ENCODE measurements at places on chromosomes 4 and X.

DNA sequence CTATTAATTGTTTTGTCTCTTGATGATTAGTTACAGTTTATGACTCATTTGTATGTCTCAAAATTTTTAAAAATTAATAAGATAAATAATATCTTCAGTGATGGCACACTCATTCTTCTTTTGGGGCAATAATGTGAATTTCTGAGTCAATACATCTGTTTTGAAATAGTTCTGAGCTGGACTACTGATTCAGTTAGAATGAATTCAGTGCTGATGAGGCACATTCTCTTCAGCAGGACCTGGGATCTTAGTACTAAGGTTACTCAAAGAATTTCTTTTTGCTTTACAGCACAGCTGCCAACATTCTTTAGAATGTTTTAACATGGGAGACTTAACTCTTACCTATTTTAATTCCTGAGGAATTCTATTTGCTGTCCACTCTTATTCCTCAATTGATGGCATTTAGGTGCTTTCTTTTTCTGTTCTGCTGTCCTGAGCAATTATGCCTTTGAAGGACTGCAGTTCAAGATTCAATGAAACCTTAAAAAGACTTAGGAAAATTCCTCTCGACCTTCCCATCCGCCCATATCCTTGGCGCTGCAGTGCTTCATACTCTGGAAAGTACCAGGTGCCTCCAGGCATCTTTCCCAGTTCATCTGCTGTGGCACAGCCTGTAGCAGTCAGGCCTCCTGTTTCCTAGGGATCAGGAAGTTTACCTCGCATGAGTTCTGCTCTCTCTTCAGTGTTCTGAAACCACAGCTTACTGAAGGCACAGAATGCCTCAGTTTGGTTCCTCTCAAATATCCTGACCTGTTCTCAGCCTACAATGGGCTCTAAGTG lies 213.7 kb downstream of the FSTL5 start:
- DNase-seq: no peak

GRCh38 chrX:47804315-47804714 lies 32.4 kb upstream of the ZNF81 start:
- DNase-seq: no peak

GRCh38 chr4:158863296-158863695 lies 94.5 kb downstream of the FNIP2 start:
- no peak for DNase-seq

DNA sequence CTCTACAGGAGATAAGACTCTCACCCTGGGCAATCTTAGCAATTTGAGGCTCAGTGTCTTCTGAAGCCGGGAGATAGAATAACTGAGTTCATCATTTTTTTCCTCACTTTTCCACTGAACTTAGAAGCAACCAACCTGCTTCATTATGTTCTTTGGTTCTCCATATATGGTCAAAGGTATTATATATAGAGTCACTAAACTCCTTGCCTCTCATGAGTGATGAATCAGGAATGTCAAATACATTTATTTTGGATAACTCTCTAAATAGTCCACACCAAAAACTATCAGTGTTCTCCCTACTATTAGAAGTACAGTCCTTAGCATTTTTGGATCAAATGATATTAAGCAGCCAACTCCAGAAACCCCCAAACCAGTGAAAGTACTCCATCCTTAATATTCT lies 421.5 kb upstream of the EPHA5 start:
- DNase-seq: no peak

- DNase-seq: no peak
These were observed 170.3 kb downstream of the TBX22 start for GRCh38 chrX:80184854-80185253.

GRCh38 chrX:13101441-13102139 lies 57.2 kb upstream of the FAM9C start:
- peak; percentile 57 for DNase-seq

GRCh38 chr4:96993560-96993959 lies 1149.7 kb downstream of the STPG2 start:
- peak; percentile 13 for DNase-seq

- DNase-seq: no peak
These were observed 5.6 kb downstream of the GAR1 start for GRCh38 chr4:109821185-109821584.

DNA sequence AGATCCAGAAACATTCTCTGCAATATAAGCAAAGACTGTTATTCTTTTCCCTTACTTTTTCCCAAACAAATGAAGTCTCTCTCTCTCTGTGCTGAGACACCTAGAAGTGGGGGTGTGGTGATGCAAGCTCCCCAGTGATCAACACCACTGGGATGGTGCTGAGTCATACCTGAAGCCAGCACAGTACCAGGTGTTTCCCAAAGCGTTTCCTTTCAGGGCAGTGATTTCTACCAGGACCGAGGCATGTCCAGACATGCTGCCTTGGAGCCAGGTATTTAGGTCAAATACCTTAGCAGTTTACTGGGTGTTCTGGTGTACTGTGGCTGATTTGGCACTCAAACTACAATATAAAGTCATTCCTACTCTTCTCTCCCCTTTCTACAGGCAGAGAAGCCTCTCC lies 726.5 kb downstream of the FAM133A start:
- peak; percentile 63 for DNase-seq

DNA sequence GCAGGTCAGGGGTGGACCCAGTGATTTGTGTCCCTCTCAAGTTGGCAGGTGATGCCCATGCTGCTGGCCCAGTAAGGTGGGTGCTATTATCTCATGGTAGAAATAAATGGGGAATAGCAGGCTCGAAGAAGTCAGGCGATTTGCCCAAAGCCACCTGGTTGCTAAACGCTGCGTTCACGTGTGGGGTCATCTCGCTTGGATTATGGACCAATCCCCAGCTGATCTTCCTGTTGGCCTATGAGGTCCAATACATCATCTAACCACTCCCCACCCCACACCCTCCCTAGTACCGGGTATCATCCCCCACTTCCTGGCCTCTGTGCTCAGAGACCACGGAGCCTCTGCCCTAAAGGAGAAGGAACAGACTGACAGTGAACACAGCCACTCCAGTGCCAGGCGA lies 18.3 kb upstream of the MSX1 start:
- no peak for DNase-seq

DNA sequence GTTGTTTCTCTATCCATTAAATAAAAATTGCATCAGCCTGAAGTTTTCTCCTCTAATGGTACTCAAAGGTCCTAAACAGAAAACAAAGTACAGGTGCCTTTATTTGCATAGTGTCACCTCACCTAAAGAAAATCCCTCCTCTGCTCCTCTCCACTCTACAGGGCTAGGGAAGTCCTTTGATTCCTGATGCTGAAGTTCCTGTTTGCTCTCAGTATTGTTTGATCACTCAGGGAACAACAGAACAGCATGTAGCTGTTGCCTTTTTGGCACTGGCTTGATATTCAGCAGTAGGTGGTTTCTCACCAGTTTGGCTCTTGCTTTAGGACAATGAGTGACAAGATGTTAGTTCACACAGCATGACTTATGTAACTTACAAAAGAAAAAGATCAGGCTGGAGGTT lies 156.2 kb upstream of the SLC7A11 start:
- peak; percentile 54 for DNase-seq

DNA sequence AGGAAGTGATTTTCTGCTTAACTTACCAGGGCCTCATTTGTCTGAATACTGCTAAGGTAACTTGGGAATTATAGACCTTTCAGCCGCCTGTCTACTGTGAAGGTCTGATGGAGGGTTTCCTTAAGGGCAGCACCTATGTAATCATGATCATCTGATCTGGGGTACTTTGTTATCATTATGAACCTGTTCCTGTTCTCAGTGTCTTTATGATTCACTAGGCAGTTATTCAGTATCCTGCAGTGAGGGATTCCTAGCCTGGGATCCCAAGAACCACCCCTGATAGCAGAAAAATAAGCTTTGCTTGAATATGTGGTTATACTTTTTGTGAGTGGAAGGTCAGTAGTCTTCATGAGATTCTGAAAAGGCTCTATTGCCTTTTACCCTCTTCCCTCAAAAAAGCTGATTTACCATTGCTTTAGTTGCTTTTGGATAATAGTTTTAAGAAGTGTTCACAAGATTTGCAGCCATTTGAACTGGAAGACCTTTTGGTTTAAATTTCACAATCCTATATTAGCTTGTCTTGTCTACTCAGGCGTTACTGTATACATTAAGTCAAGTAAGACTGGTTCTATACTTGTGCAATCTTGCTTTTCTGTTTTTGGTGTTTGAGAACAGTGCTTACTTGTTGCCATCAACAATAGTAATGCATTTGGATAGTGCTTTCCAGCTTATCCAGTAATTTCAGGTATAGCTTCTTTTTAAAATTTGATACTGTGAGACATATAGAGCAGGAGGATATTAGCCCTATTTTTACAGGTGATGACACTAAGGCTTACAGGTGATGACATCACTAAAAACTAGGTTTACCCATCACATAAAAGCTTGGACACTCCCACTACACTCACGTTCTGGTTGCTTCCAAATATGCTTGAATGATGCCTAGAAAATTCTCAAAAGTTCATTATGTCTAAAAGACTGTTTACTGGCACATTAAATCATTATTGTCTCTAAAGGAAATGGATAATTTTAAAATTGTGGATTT lies 60.0 kb downstream of the FHIP1A start:
- DNase-seq: no peak

- no peak for DNase-seq
These were observed 7.8 kb upstream of the FAM149A start for GRCh38 chr4:186096681-186097165.

GRCh38 chrX:41661366-41662095 lies 27.2 kb upstream of the GPR34 start:
- no peak for DNase-seq

GRCh38 chrX:29852767-29853166 lies 362.6 kb upstream of the MAGEB2 start:
- no peak for DNase-seq

DNA sequence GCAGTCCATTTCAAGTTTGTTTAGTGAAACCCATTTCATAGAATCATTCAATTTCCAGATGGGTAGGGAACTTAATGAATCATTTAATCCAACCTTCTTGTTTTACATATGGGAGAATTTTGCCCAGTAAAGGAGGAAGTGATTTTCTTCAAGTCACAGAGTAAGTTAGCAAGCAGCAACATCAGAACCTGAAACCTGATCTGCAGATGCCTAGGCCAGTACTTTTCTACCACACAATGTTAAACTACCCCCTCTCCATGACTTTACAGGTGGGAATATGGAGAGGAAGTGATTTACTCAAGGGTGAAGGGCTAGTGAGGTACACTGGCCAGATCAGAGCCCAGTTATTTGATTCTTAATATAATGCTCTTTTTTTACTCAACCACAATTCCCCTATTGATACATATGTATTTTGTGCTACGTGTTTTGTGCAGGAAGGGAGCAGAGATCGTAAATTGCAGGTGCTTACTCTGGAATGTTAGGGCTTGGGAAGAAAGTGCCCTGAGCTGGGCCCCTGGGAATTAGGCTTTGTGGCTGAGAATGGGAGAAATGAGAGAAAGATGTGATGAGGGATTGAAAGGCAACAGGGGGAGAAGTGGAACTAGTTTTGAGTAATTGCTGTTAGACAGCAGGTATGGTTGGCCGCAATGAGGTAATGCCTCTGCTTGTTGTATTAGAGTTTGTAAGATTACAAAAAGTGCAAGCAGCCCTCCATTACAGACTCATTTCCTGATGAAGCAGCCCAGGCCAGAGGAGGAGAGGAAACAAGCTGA lies 6.8 kb downstream of the LHFPL1 start:
- peak; percentile 47 for DNase-seq

DNA sequence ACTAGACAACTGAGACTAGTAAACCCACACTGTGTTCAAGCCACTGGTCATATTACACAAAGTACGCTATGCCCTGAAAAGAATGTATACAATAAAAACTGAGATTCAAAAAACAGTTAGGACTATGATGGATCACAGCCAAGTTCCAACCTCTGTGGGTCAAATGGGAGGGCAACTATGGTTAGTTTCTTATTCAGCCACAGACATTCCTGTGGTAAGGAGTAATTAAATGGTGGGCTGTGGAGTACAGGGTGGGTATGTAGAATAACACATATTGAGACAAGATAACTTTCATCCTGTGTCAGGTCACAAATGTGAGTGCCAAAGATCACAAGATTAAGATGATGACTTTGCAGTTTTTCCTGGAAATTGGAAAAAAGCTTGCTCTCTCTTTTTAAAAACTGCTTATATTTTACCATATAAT lies 167.2 kb downstream of the NPNT start:
- no peak for DNase-seq

- DNase-seq: no peak
These were observed 250.4 kb upstream of the JADE1 start for GRCh38 chr4:128558896-128559679.

DNA sequence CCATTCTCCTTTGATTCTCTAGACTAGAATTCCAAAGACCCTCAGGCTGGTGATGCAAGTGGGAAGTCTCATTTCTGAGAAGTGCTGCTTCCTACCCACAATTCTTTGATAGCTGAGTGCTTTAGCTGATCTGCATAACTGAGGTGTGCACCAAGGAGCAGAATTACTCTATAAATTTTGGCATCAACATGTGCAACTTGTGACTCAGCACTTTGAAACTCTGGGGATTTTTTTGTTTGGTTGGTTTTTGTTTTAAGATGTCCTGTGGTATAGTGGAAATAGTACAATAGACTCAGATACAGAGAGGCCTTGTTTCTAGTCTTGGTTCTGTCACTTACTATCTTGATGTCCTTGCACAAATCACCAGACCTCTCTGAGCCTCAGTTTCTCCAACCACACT lies 148.4 kb downstream of the AR start:
- DNase-seq: no peak
